Activated T-helper 17 cell treated with anti-CD3 and anti-CD28 coated beads, Interleukin-2, amount 50 U/mL, for 72 hours (primary cell): ENCODE measurements at places on chromosomes 7 and 10.

DNA sequence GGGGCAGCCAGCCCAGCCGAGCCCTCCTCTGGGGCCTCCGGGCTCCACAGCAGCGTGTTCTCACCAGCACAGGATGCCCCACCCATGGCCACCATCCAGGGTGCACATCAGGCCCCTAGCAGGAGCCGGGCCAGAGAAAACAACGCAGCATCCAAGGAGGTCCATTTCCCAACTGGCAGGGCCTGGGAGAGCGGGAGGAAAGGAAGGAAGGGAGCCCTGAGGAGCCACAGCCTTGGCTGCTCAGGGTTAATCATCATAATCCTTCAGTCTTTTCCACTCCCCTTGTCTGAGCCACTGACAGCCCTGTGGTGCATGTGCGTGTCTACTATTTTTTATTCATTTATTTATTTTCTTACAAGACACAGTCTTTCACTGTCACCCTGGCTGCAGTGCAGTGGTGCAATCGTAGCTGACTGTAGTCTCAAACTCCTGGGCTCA, 3.6 kb downstream of the PLAC9 start:
- no peak for ATAC-seq

DNA sequence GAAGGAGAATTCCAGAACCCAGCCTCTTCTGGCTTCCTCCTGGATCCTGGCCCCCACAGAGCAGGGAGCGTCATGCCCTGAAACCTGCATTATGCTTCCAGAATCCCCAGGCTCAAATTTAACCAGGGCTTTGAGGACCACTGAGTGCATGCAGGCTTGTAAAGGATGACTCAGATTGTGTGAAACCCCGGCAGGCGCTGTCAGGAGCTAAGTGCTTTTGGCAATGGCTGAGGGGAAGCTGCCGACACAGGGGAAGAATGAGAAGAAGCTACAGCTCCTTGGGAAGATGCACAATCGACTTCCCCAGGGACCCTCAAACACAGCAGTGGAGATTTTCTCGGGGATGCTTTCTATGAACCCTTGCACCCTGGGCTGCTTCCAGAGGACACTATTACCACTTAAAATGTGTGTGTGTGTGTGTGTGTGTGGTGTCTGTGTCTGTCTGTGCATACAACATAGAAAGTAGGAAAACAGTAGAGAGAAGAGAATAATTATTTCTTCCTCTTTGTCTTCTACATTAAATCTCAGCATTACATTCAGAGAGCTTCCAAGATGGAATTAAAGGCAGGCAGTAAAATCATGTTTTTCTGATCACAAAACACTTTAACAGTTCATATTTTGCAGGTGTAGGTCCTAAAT, 183.5 kb upstream of the INHBA start:
- no peak for ATAC-seq

GRCh38 chr10:10658172-10658785, 359.4 kb upstream of the CELF2 start:
- ATAC-seq, result no peak

GRCh38 chr10:35640474-35640873, 1.6 kb downstream of the FZD8 start:
- peak; percentile 43 for ATAC-seq

GRCh38 chr10:24857031-24857725, 95.2 kb downstream of the PRTFDC1 start:
- ATAC-seq, result no peak

DNA sequence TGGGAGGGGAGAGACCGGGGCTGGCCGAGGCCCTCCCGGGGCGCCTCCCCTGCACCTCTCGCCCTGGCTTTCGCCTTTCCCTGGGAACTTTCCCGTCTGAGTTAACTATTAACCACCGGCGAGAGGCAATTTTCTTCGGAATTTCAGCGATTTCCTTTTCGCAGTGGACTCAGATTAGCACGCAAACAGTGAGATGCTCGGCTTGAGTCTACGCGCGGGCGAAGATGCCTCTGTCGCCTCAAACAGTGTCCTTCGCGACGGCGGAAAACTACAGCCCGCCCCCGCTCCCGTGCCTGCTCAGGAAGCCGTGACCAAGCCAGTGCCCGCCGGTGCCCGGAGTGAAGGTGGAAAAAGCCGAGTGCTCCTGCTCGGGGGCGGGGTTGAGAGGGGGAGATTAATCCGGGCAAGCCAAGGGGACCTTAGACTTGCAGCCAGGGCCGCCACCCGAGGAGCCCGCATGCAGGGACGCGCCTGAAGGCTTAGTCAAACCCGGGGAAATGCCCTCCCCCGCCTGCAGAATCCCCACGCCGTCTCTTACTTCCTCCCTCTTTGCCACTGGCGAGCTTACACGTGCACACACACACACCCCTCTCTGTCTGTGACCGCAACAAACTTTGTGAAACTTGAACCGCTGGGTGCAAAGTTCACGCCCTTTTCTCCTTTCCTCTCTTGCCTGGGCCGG, 14.5 kb upstream of the PAX2 start:
- peak; percentile 78 for ATAC-seq

- no peak for ATAC-seq
Measured at GRCh38 chr10:91050371-91051034, 129.6 kb upstream of the ANKRD1 start.

- no peak for ATAC-seq
Measured at GRCh38 chr10:57506414-57507094, 761.1 kb downstream of the IPMK start.

GRCh38 chr10:78319841-78320240, 286.2 kb downstream of the RPS24 start:
- no peak for ATAC-seq

DNA sequence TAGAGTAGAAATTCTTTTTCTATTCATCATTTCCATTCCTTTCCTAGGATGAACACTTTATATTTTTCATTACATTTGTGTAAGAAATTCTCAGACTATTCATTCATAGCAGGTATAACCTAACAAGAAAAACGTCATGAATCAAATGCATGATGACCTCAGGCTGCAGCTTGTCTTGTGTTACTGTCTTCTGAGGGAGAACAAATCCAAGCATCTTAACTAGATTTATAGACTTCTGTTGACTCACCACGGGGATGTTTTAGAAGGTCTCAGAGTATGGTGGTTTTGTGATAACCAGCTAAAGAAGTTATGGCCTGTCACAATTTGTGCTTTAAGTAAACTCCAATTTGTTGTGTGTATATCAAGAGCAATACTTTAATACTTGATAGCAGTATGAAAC, 102.7 kb downstream of the ANKRD7 start:
- ATAC-seq, result no peak
